Stimulated activated CD4-positive, alpha-beta T cell treated with anti-CD3 and anti-CD28 coated beads, Interleukin-2, amount 100 ng/mL, for 4 hours (primary cell): ENCODE measurements at places on chromosomes 5 and 9.

- no peak for DNase-seq
Measured at GRCh38 chr9:94760660-94761059, 34.2 kb downstream of the AOPEP start.

- no peak for DNase-seq
Measured at GRCh38 chr9:1457460-1457859, 407.3 kb downstream of the DMRT2 start.

DNA sequence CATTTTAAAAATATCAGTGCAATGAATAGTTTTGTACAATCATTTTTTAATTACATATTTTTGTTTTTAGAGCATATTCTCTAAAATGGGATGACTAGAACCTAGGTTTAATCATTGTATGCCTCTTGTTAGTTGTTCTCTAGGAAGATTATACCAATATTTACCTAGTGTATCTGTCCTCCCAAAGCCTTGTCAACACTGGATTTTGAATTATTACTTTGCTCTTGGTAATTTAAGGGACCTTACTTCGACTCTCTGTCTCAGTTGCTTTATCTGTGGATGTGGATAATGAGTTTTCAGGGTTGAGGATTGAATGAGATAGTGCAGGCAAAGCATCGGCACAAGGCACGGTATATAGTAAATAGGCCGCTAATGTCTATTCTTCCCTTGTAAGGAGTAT lies 10.9 kb upstream of the PIP5K1B start:
- DNase-seq, result no peak

GRCh38 chr5:81189875-81190498 lies 43.1 kb upstream of the CKMT2 start:
- no peak for DNase-seq

GRCh38 chr5:42360056-42360455 lies 63.2 kb upstream of the GHR start:
- DNase-seq, result no peak

DNA sequence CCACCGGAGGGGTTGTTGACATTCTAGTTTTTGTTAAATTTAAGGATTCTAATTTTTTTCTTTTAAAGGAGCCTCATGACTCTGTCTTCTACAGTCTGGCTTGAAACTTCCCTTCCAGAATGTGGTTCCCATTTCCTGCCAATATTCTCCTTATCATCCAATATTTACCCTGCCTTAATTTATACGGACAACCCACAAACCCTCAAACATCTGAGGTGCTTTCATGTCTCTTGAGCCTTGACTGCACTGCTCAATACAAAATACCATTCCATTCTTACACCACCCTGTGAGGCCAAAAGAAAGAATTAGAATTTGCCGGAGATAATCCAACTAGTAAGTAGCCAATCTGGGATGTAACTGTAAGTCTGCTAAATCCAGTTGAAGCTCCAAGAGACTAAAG lies 346.5 kb downstream of the SPOCK1 start:
- DNase-seq, result no peak

DNA sequence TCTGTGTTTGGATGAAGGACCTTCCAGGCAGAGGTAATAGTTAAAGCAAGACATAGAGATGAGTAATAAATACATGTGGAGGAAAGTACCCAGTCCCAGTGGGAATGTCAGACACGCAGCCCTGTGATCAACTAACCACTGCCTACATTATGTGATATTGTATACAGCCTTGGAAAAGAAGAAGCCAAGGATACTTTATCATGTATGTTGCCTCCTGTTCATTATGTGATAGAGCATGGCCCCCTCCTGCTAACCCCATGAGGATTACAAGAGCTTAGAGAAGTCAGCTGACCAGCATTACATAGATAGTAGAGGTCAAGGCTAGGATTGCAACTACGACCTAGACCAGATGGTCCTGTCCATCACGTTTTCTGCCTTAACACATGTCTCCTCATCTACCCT lies 497.0 kb upstream of the TNC start:
- DNase-seq, result no peak

- no peak for DNase-seq
Measured at GRCh38 chr9:136119061-136119882, 597 bp upstream of the TMEM250 start.
